ENCODE measurements at places on chromosomes 12 and 14.

DNA sequence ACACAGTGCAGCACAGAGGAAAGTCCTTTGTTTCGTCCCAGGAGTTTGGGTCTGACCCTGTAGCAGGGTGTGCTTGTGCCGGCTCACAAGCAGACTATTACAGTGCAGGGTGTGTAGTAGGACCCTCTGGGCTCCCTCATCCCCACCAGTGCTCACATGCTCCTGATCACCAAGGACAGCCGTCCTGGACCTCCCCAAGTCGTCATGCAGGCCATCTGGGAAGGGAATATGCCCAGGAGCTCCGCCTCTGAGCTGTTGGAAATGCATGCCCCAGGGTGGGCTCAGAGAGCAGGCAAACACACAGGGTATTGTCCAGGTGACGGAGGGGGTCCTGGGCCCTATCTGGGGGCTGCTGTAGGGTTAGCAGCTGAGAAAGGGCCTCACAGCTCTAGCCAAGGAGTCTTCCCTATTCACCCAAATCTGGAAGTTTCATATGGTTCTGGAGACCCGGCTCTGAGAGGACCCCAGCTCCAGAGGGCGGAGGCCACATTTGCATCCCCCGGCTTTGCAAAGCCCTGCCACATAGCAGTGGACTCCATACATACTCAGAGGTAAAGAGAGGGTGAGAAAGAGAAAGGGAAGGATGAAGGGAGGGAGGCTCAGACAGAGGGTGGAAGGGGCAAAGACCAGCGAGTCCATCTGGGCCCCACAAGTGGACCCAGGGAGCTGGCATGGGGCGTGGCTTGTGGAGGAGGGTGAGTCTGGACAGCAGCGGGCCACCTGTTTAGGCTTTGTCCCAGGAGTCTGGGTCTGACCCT is 53.5 kb upstream of the PPP2R5C start:
- H3K27ac ChIP-seq, result no peak overlapping the region
- no peaks in the 10 kb centered on the region for H3K36me3 ChIP-seq
- no peak overlapping the region for H3K4me3 ChIP-seq
- peaks cover 6% of the 10 kb centered on the region for H3K4me1 ChIP-seq
- DNase-seq, result no peak

- no peak overlapping the region for H3K4me3 ChIP-seq
- H3K36me3 ChIP-seq, result peaks cover 46% of the 10 kb centered on the region
- DNase-seq, result no peak
- H3K27me3 ChIP-seq, result no peaks in the 10 kb centered on the region
Measured at GRCh38 chr12:54338698-54339296, 13.9 kb downstream of the COPZ1 start.

DNA sequence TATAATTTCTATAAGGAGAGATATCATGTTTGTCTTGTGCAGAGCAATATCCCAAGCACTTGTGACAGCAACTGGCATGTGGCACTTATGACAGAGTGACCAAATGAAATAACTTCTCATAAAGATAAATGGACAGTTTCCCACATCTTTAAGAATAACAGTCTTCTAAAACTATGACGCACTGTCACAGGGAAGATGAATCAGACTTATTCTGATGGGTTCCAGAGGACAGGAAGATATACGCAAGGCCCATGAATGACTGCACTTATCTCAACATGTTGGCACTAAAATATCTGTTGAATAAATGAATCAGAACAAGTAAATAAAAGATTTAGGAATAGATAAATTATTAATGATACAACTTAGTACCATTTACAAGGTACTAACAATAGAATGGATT is 465.8 kb upstream of the SYT1 start:
- no peaks in the 10 kb centered on the region for H3K4me1 ChIP-seq
- DNase-seq, result no peak
- H3K27ac ChIP-seq, result no peak overlapping the region
- no peaks in the 10 kb centered on the region for H3K36me3 ChIP-seq

DNA sequence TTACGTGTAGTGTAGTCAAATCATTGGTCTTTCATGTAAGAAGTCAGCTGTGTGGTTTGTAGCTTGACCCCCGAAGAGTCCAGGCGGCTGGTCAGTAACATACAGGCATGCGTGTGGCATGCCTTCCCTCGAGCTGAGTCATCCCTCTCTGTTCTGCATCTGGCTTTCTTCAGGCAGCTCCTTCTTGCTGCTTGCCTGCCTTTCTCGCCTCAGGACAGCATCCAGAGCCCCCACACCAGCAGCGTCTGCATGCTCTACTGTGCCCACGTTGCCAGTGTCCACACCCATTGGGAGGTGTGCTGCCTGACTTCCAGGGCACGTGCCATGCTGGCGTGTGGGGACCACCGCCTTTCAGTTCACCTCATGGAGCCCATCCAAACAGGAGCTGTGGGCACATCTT is 96.8 kb downstream of the EP400 start:
- H3K4me3 ChIP-seq, result no peak overlapping the region
- H3K4me1 ChIP-seq, result no peaks in the 10 kb centered on the region
- no peak overlapping the region for H3K27ac ChIP-seq
- no peak for DNase-seq
- peaks cover 52% of the 10 kb centered on the region for H3K36me3 ChIP-seq

GRCh38 chr14:85273099-85273677 is 256.8 kb upstream of the FLRT2 start:
- H3K4me1 ChIP-seq, result no peaks in the 10 kb centered on the region
- no peak for DNase-seq
- H3K4me3 ChIP-seq, result no peak overlapping the region
- H3K27ac ChIP-seq, result no peak overlapping the region
- no peaks in the 10 kb centered on the region for H3K36me3 ChIP-seq

- H3K27ac ChIP-seq, result no peak overlapping the region
- DNase-seq, result no peak
- no peaks in the 10 kb centered on the region for H3K36me3 ChIP-seq
- no peak overlapping the region for H3K4me3 ChIP-seq
- peaks cover 15% of the 10 kb centered on the region for H3K4me1 ChIP-seq
Measured at GRCh38 chr14:22847661-22848341, 11.4 kb downstream of the MMP14 start.

GRCh38 chr14:52356025-52356424 is 41.9 kb downstream of the PTGER2 start:
- no peak overlapping the region for H3K27ac ChIP-seq
- no peak for DNase-seq
- no peaks in the 10 kb centered on the region for H3K4me1 ChIP-seq
- H3K36me3 ChIP-seq, result no peaks in the 10 kb centered on the region

GRCh38 chr12:93847517-93848474 is 170.6 kb downstream of the CRADD start:
- no peak for DNase-seq
- H3K27ac ChIP-seq, result no peak overlapping the region
- no peak overlapping the region for H3K4me3 ChIP-seq
- H3K27me3 ChIP-seq, result no peaks in the 10 kb centered on the region
- peaks cover 7% of the 10 kb centered on the region for H3K4me1 ChIP-seq

GRCh38 chr12:29148911-29149690 is at the start of gene FAR2:
TSS of gene FAR2 (plus strand) at chr12:29149278. CDS start at chr12:29270450, 121,172 bp downstream.
- peaks cover 1% of the 10 kb centered on the region for H3K4me1 ChIP-seq
- no peaks in the 10 kb centered on the region for H3K36me3 ChIP-seq
- H3K27ac ChIP-seq, result no peak within 1 kb of the TSS

GRCh38 chr12:120690083-120690450 is 3.1 kb downstream of the MLEC start:
- DNase-seq, result no peak
- no peak overlapping the region for H3K4me3 ChIP-seq
- H3K36me3 ChIP-seq, result peaks cover 18% of the 10 kb centered on the region
- no peak overlapping the region for H3K27ac ChIP-seq
- no peaks in the 10 kb centered on the region for H3K27me3 ChIP-seq

DNA sequence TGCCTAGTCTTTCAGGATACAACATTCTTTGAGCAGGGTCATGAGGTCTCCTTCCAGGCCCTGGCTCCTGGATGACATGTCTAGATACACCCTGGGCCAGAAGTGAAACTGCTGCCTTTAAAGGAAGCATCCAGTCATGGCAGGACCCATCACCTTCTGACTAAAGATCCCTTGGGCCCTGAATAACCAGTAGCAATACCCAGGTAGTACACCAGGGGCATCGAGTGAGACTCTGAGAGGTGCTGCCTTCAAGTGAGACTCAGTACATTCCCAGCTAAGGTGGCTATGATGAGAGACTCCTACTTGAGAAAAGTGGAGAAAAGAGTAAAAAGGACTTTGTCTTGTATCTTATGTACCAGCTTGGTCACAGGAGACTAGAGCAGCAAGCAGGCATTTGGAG is 23.5 kb downstream of the OR6C68 start:
- H3K4me1 ChIP-seq, result no peaks in the 10 kb centered on the region
- H3K27me3 ChIP-seq, result no peaks in the 10 kb centered on the region
- no peaks in the 10 kb centered on the region for H3K36me3 ChIP-seq
- H3K27ac ChIP-seq, result no peak overlapping the region
- no peak for DNase-seq

DNA sequence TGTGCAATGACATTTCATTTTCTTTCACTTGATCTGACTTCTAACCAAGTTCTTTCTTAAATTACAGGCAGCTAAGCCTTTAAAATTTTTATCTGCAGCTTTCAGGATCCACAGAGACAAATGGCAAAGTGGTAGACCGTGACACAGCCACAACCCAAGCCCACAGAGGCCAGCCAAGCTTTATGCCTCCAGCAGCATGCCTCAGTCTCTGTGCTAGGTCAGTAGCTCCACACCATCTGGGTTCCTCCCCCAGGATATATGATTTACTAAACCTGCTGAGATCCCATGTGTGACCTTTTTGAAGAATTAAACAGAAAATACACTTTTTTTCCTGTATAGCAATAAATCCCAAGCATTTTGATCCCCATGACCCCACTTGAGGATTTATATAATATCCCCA is 290.4 kb upstream of the CAND1 start:
- no peak overlapping the region for H3K4me3 ChIP-seq
- H3K27me3 ChIP-seq, result no peaks in the 10 kb centered on the region
- no peak for DNase-seq
- H3K27ac ChIP-seq, result no peak overlapping the region
- no peaks in the 10 kb centered on the region for H3K36me3 ChIP-seq

DNA sequence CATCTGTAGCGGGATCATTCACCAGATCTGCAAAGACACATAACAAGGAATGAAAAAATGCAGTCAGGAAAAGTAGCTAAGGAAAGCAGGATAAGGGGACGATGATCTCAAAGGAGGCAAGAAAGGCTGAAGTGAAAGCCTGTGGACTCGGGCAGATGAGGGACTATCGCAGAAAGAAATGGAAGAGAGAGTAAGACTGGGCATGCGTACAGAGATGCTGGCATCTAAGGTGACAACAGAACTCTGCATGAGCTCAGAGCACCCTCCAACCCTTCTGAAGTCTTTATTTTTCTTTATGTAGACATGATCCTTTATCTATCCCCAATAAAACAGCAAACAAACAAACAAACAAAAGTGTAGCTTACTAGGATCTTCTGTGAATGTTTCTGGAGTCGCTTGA is 7.2 kb downstream of the MFAP5 start:
- H3K27ac ChIP-seq, result no peak overlapping the region
- no peaks in the 10 kb centered on the region for H3K27me3 ChIP-seq
- H3K4me3 ChIP-seq, result no peak overlapping the region
- no peaks in the 10 kb centered on the region for H3K4me1 ChIP-seq

DNA sequence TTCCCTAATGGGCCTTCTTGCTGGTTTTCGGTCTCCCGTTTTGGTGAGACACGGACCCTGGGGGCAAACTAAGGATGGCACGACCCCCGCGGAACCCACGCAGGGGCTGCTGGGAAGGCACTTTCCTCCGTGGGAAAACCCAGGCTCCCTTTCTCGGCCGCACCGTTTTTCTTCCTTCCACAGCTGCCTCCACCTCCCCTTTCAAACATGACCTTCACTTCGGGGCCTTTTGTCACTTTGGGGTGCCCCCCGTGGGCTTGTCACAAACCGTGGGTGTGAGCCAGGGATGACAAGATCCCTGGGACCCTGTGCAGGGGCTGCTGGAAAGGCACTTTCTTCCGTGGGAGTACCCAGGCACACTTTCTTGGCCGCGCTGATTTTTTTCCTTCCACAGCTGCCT is 268.7 kb downstream of the ALG10 start:
- H3K27ac ChIP-seq, result no peak overlapping the region
- no peaks in the 10 kb centered on the region for H3K27me3 ChIP-seq
- no peaks in the 10 kb centered on the region for H3K36me3 ChIP-seq

All from neuronal stem cell (in vitro differentiated cells).